Endothelial cell (in vitro differentiated cells): ENCODE measurements at places on chromosomes 6 and 20. TPM values are rescaled to one million over a fixed set of nuclear protein-coding genes. Genes with fewer than 3 reads are reported as not detected.
A peak's percentile ranks its signal among the peaks of the same experiment; 100 is the strongest.

DNA sequence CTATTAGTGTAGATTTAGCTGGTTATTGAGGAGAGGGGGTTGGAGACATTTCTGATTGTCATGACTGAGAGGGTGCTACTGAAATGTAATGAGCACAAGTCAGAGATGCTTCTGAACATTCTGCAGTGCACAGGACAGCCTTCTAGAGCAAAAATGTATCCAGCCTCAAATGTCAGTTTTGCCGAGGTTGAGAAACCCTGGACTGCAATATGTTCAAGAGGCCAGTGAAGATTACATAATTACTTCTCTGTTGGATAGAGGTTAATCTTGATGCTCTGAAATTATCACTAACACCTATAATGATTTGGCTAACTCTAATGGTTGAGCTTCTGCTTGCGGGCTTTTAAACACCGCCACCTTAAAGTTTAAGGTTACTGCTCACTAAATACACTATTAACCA is 3.4 kb upstream of the DUSP22 start:
- peaks cover 5% of the 10 kb centered on the region for H3K36me3 ChIP-seq
- no peak overlapping the region for H3K27ac ChIP-seq
- H3K4me3 ChIP-seq: no peak overlapping the region
- H3K27me3 ChIP-seq: peaks cover 8% of the 10 kb centered on the region
- peaks cover 11% of the 10 kb centered on the region for H3K4me1 ChIP-seq
- DNase-seq: no peak

MCCD1 gene
- total RNA-seq: not detected

- H3K27ac ChIP-seq: no peak overlapping the region
- H3K27me3 ChIP-seq: peaks cover 4% of the 10 kb centered on the region
- no peak for DNase-seq
Observed at GRCh38 chr20:47202733-47203667, 153.5 kb downstream of the ZMYND8 start.

DNA sequence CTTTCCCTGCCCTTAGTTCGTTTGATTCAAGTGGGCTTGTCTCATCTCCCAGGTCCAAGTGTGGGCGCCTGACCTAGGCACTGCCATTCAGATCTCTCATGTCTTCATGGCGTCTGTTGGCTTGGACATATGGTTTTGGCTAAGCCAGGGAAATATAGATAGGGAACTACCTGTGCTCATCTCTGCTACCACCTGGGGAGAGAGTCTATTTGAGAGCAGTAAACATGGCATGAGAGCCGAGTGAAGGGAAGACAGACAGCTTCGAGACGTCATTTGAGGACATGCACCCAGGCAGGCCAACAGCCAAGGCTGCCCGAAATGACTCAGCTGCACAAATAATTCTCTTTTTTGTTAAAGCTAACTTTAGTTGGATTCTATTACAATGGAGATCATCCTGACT is 370.7 kb upstream of the AGPAT4 start:
- DNase-seq: no peak
- no peaks in the 10 kb centered on the region for H3K4me1 ChIP-seq
- no peak overlapping the region for H3K4me3 ChIP-seq

DNA sequence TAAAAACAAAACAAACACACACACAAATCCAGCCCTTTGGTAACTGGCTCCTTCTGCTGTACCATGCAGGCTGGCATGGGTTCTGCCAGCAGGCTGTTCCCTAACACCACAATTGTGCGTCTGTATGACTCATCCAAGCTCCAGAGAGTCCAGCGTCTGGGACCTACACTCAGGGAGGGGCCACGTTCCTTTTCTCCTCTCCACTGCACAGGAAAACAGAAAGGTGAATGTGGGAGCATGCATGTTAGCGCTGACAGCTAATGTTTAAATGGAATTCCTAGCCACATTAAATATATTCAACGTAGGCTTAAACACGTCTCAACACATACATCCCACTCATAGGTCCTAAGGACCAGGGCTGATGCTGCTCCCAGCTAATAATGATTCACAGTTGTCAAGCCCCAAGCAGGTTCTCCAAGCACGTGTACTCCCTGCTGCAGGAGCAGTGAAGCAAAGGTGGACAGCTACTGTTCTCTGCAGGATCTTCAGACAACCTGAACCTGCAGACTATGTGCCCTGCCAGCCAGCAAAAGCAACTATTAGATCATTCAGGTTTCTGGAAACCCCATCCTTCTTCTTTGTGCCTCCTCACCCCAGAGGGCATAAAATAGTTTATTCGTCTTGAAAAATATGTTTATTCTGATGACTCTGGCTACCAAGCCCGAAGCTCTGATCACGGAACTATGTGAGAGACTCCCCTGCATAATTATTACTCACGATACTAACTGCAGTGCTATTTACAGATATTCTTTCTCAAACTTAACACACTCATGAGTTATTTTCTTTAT is 20.9 kb downstream of the MAP1LC3A start:
- H3K4me1 ChIP-seq: peaks cover 19% of the 10 kb centered on the region
- H3K36me3 ChIP-seq: peaks cover 3% of the 10 kb centered on the region
- no peak overlapping the region for H3K27ac ChIP-seq
- peaks cover 10% of the 10 kb centered on the region for H3K27me3 ChIP-seq
- H3K4me3 ChIP-seq: no peak overlapping the region

DNA sequence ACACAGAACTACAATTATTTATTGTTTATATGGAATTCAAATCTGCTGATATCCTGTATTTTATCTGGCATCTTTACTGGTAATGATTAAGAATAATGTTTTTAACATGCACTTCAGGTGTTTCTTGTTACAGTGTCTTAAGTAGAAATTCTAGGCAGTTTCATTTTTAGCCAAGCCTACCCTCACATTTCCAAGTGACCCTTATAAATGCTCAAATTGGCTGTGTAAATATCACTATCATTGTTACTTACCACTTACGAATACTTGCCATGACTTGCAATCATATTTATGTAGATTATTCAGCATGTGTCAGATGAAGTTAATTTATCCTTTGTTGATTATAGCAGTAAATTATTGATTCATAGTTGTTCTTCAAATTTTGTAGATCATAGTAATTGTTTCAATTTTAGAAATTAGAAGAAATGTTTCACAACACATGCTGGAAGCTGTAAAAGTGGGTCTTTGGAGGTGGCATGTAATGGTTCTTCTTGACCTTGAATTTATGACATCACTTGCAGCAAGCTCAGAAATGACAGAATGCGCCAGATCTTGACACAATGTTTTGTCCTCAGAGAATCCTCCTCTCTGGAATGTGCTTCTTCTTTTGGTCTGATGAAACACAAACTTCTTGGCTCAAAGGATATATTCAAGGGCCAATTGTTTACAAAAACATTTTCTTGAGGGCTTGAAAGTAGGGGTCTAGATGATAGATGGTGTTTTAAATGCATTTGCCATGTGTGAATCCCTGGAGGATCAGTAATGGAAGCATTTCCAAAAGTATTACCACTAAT is 471.8 kb downstream of the COL12A1 start:
- H3K27me3 ChIP-seq: no peaks in the 10 kb centered on the region
- no peaks in the 10 kb centered on the region for H3K36me3 ChIP-seq
- no peak overlapping the region for H3K27ac ChIP-seq
- DNase-seq: no peak
- no peaks in the 10 kb centered on the region for H3K4me1 ChIP-seq

GRCh38 chr6:16769131-16769985 is 8.1 kb upstream of the ATXN1 start:
- no peak overlapping the region for H3K27ac ChIP-seq
- no peak for DNase-seq
- H3K36me3 ChIP-seq: no peaks in the 10 kb centered on the region
- H3K4me1 ChIP-seq: peaks cover 7% of the 10 kb centered on the region

GRCh38 chr6:26550250-26550993 is 12.3 kb downstream of the HMGN4 start:
- DNase-seq: peak; percentile 65
- H3K27me3 ChIP-seq: peaks cover 3% of the 10 kb centered on the region
- peaks cover 10% of the 10 kb centered on the region for H3K4me1 ChIP-seq

DNA sequence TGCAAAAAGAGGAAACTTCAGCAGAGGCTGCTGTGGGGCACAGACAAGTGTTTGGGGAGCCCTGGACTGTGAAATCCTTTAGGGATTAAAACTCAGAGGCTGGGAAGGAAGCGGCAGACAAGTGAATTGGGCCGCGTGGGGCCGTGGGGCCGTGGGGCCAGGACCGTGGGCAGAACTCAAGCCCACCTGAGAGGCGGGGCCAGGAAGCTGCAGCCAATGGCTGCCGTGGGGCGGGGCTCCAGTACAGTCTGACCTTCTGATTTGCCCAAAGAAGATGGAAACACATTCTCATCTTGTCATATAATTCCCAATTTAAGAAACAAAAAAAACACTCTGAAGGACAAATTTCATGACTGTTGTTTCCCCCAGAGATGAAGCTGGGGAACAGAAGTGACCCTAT is 55.4 kb downstream of the ANKRD60 start:
- no peak overlapping the region for H3K27ac ChIP-seq
- peaks cover 4% of the 10 kb centered on the region for H3K27me3 ChIP-seq
- H3K4me3 ChIP-seq: no peak overlapping the region
- DNase-seq: no peak
- peaks cover 26% of the 10 kb centered on the region for H3K4me1 ChIP-seq

ISM1 gene
- 23.8 TPM for total RNA-seq

DNA sequence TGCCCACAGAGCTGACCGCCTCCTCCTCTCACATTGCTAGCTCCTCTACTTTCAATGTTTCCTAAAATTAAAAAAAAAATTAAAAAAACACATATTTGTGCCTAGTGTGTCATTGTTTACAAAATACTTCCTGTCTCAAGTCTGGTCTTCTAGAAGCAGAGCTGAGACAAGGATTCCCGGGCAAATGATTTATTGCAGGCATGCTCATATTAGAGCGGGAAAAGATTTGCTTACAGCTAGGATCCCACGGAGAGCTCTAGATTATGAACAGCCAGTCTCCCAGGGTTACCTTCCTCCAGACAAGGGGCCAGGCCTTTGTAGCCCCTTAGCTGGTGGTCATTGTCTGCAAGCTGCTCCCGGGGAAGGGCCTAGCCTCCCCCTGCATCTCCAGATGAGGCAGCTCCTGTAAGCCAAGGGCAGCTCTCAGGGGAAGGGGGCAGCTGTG is 9.4 kb downstream of the PACSIN1 start:
- H3K36me3 ChIP-seq: peaks cover 4% of the 10 kb centered on the region
- no peaks in the 10 kb centered on the region for H3K4me1 ChIP-seq
- H3K27me3 ChIP-seq: peaks cover 4% of the 10 kb centered on the region
- DNase-seq: no peak

ZNF165 gene
- total RNA-seq: 1.4 TPM

DNA sequence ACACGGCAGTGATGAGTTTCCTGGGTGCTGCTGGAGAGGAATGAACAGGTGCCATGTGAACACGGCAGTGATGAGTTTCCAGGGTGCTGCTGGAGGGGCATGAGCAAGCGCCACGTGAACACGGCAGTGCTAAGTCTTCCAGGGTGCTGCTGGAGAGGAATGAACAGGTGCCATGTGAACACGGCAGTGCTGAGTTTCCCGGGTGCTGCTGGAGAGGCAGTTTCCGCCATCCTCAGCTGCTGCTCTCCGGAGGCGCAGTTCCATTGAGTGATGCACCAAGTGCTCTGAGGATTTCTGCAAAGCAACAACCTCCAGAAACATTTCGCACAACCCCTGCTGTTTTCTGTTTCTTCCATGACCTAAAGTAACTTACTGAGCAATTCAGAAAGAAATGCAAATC is 155.4 kb downstream of the SMOC2 start:
- H3K36me3 ChIP-seq: no peaks in the 10 kb centered on the region
- H3K4me1 ChIP-seq: no peaks in the 10 kb centered on the region
- no peaks in the 10 kb centered on the region for H3K27me3 ChIP-seq
- no peak for DNase-seq
- no peak overlapping the region for H3K27ac ChIP-seq
- no peak overlapping the region for H3K4me3 ChIP-seq

DNA sequence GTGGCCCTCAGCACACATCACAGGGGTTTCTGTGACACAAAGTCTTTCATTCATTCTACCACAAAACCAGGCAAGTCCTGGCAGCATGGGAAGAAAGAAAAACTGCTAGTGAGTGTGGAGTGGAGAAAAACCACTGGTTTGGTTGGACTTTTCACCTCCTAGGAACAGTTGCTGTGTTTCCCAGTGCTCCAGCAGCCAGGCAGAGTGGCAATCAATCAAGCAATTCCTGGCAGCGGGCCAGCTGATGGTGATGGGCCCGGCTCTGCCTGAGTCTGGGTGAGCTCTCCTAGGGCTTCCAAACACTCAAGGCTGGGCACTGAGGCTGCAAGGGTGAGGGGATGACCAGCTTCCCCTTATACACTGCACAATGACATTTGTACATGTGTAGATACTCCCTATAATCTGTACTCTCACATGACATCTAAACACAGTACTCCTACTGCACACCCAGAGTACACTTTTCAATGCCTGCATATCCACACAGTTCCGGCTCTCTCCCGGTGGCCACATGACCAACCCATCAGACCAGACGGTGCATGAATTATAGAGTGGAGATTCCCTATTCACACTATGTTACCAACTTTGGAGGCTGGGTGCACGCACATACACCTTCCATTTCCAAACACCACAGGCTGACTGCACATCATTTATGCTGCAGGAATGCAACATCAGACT is 156.6 kb downstream of the UNC5CL start:
- H3K4me3 ChIP-seq: no peak overlapping the region
- no peaks in the 10 kb centered on the region for H3K36me3 ChIP-seq
- DNase-seq: no peak
- peaks cover 8% of the 10 kb centered on the region for H3K4me1 ChIP-seq
- no peak overlapping the region for H3K27ac ChIP-seq

RIPOR3 gene
- total RNA-seq: 11.2 TPM
